Cerebellum (tissue), 4 donors: ENCODE measurements at places on chromosomes 3 and 15.

DNA sequence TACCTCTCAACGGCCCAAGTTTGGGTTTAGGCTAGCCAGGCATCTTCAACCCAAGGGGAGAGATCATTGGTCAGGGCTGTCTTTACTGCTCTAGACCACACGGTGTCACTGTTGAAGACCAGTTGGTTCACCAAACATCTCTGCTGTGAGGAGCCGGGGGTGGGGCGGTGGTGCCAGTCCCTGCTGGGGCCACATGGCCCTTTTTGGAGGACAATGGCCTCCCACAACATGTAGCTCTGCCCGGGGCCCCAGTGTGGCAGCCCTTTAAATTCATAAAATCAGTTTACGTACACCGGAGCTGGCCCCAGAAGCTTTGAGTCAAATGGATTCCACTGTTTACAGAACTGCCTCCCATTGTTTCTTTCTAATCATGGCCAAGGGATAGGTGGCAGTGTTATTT lies 19.1 kb upstream of the TM4SF18 start:
- peak; percentile 2 for DNase-seq

DNA sequence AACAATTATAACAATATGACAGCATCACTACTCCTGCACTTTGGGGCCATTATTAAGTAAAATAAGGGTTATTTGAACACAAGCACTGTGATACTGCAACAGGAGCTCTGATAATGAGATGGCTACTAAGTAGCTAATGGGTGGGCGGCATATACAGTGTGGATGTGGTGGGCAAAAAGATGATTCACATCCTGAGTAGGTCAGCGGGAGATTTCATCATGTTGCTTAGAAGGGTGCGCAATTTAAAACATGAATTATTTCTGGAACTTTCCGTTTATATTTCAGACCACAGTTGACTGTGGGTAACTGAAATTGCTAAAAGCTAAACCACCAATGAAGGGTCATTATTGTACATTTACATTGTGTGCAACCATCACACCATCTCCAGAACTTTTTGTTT lies 42.3 kb downstream of the FBXO22 start:
- no peak for DNase-seq

- peak; percentile 8 for DNase-seq
Observed at GRCh38 chr3:178352326-178353005, 183.8 kb upstream of the KCNMB2 start.

- DNase-seq: no peak
Observed at GRCh38 chr3:141646760-141647561, 91.1 kb upstream of the RNF7 start.

- DNase-seq: peak; percentile 26
Observed at GRCh38 chr15:31080591-31081014, 20.9 kb downstream of the TRPM1 start.

GRCh38 chr3:89038869-89039268 lies 68.6 kb upstream of the EPHA3 start:
- no peak for DNase-seq

GRCh38 chr3:171845481-171846284 lies 2.5 kb downstream of the TMEM212 start:
- no peak for DNase-seq

- no peak for DNase-seq
Observed at GRCh38 chr15:69756440-69756839, 303.8 kb downstream of the RPLP1 start.

GRCh38 chr3:100010087-100010417 lies 104.2 kb downstream of the FILIP1L start:
- DNase-seq: no peak

DNA sequence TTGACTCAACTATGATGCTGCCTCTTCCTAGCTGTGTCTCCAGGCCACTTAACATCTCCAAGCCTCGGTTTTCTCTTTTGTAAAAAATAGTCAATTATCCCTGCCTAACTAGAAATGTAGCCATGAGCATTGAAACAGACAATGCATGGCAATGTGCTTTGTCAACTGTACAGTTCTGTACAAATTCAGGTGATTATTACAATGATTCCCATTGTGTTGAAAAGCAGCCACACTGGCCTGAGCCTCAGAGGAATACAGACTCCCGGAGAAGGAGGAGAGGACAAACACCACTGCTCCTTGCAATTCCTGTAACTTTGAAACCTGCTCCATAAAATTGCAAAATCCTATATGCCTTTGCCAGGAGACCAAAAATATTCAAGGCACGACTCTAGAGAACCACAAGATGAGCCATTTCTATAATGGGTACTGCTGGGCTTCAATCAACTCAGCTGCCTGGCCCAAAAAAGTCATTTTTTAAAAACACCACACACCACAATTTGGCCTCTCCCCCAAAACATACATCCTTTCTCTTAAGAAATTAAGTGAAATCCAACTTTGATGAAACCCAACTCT lies 28.6 kb downstream of the DAPK2 start:
- no peak for DNase-seq

- no peak for DNase-seq
Observed at GRCh38 chr3:177842743-177843734, 645.8 kb upstream of the TBL1XR1 start.

- DNase-seq: peak; percentile 27
Observed at GRCh38 chr3:129514110-129514509, 14.3 kb upstream of the RHO start.

GRCh38 chr15:79965846-79966630 lies 5.0 kb downstream of the BCL2A1 start:
- DNase-seq: no peak

GRCh38 chr3:137992592-137992991 lies 17.4 kb upstream of the CLDN18 start:
- no peak for DNase-seq

- DNase-seq: no peak
Observed at GRCh38 chr15:37628507-37628906, 305.9 kb upstream of the TMCO5A start.

DNA sequence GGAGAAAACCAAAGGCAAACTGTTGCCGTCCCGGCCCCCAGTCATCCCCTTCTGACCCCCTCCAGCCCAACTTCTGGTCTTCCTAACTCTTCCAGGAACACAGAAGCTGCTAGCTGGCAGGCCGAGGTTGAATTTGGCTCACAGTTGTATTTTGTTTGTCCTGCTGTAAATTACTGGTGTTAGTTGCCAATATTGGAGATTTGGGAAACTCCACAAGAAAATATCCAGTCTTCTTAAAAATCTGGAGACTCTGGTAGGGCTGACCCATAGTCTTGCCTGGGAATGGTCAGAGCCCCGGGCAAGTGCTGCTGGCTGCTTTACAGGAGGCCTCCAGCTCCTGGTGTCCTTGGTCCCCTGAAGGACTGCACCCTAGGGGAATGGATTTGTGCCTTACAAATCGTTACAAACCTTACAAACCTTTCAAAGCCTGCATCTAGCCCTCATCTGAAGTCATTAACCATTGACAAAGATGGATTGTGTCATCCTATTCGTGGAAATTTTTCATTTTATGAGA lies 112.0 kb upstream of the MCTP2 start:
- no peak for DNase-seq

GRCh38 chr15:52503788-52504496 lies 24.7 kb downstream of the MYO5A start:
- no peak for DNase-seq

GRCh38 chr3:45881078-45882022 lies 5.0 kb upstream of the CCR9 start:
- no peak for DNase-seq

GRCh38 chr3:45479621-45480035 lies 91.3 kb downstream of the LARS2 start:
- no peak for DNase-seq

DNA sequence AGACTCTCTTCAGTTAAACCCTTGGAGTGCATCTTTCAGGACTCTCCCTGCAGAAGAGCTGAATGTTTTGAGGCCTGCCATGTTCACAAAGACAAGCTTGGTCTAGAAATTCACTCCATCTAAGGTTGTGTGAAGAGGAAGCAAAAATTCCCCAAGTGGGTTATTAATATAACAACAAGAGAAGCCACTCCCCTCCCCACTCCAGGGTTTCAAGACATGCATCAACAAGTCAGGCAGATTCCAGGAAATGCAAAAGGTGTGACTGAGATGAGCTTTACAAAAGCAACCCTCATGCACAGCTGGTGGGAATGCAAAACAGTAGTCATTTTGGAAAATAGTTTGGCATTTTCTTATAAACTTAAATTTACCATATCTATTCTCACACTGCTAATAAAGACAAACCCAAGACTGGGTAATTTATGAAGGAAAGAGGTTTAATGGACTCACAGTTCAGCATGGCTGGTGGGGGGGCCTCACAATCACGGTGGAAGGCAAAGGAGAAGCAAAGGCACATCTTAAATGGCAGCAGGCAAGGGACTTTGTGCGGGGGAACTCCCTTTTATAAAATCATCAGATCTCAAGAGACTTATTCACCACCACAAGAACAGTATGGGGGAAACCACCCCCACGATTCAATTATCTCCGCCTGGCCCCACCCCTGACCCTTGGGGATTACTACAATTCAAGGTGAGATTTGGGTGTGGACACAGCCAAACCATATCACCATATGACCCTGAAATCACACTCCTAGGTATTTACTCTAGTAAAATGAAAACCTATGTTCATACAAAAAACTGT lies 31.3 kb downstream of the TARS3 start:
- DNase-seq: no peak

GRCh38 chr15:91294795-91295194 lies 194.7 kb downstream of the SV2B start:
- no peak for DNase-seq

DNA sequence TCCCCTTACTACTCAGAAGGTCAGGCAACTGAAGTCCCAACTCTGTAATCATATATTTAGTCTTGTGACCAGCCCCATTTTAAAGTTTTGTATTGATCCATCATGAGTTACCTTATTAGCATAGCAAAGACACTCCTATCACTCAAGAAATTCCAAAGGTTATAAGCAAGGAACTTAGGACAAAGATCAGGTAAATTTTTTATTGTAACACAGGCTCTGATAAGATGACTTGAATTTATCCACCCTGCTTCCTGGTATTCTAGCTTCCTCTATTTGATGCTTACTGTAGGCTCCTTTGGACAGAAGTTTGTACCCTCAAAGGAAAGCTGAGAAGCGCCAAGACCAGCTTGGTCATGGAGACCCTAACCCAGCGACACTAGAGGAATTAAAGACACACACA lies 8.2 kb upstream of the NDN start:
- no peak for DNase-seq

DNA sequence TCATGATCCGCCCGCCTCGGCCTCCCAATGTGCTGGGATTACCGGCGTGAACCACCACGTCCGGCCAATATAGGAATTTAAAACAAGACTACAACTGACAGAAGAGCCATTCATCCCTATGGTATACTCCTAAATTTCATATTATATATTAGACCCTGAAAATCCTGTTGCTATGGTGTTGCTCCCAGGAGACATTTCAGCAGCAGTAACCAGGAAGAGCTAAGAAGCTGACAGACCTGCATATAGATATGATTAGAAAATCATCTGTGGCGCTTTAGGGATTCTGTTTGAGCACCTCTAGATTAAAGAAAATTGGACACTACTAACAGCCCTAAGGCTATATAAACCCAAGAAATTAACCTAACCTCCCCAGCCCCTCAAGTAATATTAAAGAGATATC lies 38.8 kb downstream of the TBL1XR1 start:
- no peak for DNase-seq

DNA sequence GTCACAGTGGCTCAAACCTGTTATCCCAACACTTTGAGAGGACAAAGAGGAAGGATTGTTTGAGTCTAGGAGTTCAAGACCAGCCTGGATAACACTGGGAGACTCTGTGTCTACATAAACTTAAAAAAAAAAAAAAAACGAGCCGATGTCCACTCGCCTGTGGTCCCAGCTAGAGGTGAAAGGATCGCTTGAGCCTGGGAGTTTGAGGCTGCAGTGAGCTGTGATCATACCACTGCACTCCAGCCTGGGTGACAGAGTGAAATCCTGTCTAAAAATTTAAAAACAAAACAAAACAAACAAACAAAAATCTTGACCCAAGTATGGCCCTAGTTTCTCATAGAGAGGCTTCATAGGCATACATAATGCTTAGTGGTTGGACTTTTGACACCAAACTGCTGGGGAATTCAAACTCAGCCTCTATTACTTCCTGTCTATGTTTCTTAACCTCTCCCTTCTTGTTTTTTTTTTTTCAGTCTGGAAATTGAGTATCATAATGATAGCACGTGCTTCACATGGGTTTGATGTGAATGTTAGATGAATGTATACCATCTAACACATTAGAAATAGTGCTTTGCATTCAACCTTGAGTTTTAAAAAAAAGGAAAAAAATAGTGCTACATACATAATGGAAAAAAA lies 46.4 kb upstream of the CAPN7 start:
- no peak for DNase-seq

- no peak for DNase-seq
Observed at GRCh38 chr3:125188955-125189354, 23.6 kb downstream of the SLC12A8 start.

DNA sequence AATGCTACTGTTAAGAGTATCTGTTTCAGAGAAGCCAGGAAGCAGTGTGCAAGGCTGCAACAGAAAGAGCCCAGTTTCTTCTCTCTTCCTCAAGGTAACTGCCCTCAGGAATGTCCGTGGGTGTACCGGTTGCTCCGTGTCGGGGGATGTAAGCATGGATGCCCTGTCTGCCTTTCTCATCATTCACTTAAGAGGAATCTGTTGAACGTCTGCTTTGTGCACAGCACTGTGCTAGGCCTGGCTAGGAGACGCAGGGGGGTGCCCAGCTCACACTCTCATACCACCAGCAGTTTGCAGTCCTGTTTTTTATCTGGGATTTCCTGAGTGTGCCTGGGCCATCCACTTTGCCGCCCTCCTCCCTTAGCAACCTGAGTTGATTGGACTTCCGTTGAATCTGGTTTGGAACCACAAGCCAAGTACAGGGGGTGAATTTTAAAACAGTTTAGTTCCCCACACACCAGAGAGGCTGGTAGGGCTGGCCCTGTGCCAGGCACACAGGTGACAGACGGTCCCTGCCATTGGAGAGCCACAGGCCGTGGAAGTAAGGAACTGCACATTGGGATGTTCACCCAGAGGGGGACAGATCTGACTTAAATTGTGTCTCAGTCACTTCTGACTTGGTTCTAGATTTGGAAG lies 11.2 kb downstream of the BOC start:
- DNase-seq: peak; percentile 70

- DNase-seq: no peak
Observed at GRCh38 chr3:32522682-32523081, 20.0 kb upstream of the CMTM6 start.

GRCh38 chr3:73608456-73609314 lies 16.1 kb downstream of the PDZRN3 start:
- DNase-seq: no peak

DNA sequence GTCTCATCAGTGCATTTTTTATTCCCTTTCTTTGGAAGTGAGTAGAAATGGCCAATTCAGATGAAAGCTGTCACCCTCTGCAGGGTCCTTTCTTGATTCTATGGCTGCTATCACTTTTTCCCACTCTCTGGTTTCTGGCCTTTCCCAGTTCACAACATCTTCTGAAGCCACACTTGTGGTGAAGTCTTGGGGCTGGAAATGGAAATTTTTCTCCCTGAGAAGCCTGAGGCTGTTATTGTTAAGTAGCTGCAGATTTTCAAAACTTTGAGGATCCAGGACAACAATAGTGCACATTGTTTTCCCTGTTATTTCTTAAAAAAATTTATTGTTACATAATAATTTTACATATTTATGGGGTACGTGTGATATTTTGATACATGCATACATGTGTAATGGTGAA lies 250.3 kb upstream of the RASGRP1 start:
- DNase-seq: no peak

GRCh38 chr3:72487946-72488737 lies 360.1 kb downstream of the SHQ1 start:
- DNase-seq: no peak
